ENCODE measurements at places on chromosomes 13 and 19.

- DNase-seq, result no peak
These were observed 1.7 kb upstream of the DLEU7 start for GRCh38 chr13:50845211-50845610.

DNA sequence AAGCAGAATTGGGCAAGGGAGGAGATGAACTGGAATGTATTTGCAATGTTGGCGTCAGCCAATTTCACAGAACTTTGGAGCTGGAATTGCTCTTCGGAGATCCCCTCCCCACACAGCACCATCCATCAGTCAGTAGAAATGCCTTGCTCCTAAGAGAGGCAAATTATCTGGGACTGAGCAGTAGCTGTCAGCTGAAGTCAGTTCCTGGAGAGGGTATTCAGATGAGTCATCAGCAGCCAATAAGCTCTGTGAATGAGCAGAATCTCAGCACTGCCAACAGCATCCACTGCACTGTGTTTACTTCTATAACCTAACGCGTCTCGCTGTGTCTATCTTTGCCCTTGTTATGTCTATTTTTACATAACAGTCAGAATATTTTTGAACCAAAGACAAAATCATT, 213.7 kb downstream of the SLITRK5 start:
- no peak for DNase-seq

- DNase-seq, result no peak
These were observed 994 bp downstream of the CCDC194 start for GRCh38 chr19:17393002-17393401.

DNA sequence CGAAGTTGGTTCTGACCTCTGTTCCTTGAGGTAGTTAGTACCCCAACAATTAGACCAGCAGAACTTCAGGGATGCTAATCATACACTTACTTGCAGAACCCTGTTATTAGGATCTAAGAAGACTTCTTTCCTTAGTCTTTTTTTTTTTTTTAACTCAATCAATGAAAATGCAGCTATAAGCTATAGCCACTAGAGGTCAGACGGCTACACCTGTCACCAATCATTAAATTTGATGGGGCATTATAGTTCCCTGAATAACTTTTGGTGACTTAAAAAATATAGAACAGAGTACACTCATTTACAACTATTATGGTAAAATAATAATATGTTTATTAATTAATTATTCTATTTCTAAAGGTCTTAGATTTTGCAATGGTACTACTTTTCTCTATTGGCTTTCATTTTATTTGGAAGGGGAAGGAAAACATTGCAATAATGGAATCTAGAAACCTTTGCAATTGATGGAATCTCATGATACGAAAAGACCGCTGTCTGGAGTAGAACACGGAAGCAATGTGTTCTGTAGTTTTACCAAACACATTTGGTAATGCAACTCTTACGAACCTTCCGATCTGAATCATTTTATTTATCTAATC, 483.2 kb downstream of the DIAPH3 start:
- DNase-seq, result no peak

GRCh38 chr13:60120617-60121336, 43.0 kb downstream of the DIAPH3 start:
- no peak for DNase-seq

- no peak for DNase-seq
These were observed 17.6 kb upstream of the MIER2 start for GRCh38 chr19:362154-362553.

DNA sequence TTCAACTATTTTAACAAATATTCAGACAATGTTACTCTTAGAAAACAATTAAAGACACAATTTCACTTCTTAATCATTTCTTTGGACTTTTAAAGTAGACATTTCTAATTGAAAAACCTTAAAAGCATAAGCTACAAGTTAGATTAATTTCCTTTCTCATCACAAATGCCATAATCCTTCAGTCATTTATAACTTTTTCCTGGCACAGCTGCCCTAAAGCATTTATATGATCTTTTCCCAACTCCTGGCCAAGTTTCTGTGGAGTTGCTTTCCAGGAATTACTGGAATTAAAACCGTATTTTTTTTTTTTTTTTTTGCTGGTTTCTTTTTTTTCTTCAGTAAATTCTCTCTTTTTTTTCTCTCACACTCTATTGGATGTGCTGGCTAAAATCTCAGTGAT, 615.9 kb downstream of the TBC1D4 start:
- no peak for DNase-seq

DNA sequence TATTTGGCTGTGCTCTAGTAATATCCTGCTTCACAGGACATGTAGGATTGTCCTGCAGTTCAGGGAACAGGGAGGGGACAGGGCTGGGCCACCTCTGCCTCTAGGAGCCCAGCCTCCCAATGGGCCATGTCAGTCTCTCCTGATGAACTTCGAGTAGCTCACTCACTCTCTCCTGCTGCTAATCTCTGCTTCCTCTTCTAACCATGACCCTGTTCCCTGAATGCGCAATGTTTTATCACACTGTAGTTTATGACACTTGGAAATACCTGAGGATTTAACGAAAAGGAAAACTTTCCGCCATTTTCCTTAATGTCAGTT, 9.2 kb downstream of the PARP4 start:
- no peak for DNase-seq

GRCh38 chr13:91381371-91381770, 17.1 kb upstream of the GPC5 start:
- DNase-seq, result no peak

DNA sequence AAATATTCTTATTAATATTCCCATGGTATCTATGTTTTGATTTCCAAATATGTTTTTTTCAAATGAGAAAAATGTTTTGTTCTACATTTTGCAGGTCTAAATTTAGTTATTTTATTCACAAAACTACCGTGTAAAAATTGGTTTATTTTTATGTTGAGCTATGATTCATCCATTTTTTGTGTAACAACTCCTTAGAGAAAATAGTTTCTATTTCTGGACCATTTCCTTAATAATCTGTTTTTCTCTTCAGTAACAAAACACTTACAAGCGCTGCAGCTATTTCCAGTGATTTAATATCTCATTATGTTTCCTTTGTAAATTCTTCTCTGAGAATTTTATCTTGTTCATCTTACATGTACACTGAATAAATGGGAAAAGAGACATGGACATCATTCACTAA, 550.7 kb upstream of the SLITRK5 start:
- DNase-seq, result no peak

DNA sequence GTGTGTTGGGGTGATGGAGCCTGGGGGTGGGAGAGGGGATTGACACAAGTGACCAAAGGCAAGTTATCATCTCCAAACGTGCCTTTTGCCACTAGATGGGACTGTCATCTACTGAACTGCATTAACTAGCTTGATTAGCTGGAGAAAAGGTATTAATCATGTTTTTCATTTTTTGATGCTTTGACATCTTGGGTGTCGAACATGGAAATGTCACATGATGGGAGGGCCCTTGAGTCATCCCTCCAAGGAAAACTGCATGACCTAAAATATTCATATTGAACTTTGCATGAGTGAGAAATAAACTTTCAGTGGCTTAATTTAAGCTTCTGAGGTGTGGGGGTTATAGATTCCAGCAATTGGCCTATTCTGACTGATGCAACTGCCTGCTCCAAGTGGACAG, 73.3 kb downstream of the ALOX5AP start:
- DNase-seq, result no peak

DNA sequence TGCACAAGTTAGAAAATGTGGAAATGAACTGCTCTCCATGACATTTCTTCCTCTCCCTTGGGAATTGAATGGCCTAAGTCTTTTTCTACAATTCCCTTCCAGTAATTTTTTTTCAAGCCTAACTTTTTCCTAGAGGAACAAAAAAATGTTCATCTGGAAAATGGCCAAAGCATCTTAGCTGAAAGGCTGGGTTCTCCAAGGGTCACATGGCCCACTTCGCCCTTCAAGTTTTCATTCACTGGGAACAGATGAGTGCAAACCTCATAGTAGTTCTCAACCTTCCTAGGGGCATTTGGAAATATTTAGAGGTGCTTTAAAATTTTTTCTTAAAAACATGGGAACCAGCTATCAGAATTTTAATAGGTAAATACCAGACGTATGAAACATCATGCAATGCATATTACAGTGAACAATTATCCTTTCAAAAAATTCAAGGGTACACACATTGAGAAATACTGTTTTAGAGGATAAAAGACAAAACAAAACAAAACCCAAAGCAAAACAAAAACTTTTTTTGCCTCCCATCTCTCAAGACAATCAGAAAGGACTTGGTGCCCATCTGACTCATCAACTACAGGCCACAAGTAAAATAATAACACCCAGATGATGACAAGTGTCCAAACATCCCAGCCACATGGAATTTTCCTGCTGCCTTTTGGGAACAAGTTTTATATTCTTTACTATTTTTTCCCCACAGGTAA, 208.8 kb downstream of the SLITRK6 start:
- no peak for DNase-seq

All from stimulated activated CD8-positive, alpha-beta memory T cell treated with anti-CD3 and anti-CD28 coated beads, Interleukin-4, amount 100 ng/mL, for 48 hours (primary cell).